ENCODE measurements at places on chromosomes 4 and X.

GRCh38 chrX:20015945-20016615 lies 25.2 kb upstream of the BCLAF3 start:
- DNase-seq, result no peak

DNA sequence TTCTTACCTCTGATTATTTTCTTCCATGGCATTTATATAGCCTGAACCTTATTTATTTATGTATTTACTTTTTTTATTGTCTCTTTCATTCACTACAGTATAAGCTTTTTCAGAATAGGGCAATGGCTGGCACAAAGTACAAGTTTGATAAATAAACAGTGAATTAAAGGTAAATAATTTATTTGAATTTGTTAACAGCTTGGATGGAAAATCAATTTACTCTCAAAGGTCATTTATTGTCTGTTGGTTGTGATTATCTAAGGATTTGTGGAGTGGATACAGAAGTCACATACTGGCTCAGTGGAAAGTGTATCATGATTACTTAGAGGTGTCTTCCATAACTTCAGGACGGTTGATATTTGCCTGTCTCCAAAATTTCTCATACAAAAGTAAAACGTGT lies 2472.9 kb downstream of the PCDH7 start:
- no peak for DNase-seq

- DNase-seq, result no peak
Measured at GRCh38 chrX:50403903-50404302, 66.7 kb downstream of the DGKK start.

GRCh38 chr4:145101091-145101490 lies 3.0 kb downstream of the ABCE1 start:
- no peak for DNase-seq

DNA sequence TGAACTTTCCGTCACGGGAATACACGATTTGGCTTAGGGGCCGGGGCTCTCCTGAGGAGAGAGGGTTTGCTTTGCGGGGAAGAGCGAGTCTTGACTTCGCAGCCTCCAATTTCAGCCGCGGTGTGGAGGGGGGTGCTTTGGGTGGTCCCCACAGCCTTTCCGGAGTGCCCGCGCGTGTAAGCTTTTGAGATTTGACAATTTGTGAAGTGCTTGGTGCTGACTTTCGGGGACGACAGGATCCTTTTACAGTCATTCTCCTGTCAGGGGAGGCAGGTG lies 355 bp downstream of the SCML1 start:
- DNase-seq, result no peak

Measured in inflammatory macrophage (primary cell).